ENCODE measurements at places on chromosomes 2 and 18.

DNA sequence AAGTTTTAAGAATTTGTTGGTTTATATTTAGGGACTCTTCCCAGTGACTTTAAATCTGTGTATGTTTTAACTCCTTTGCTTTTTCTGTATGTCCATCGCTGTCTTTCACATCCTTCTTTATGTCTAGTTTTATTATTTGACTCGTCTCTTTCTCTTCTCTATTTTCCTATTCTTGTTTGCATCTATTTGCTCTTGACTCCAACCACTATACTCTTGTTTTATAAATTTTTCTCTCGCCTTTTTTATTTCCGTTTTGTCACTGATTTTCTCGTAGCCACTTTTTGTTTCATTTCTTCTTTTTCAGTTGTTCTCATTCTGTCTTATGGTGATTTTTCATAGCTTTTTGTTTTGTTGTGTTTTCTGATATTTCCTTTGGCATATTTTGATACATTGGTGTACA is 170.5 kb upstream of the NETO1 start:
- DNase-seq = no peak

GRCh38 chr2:191625016-191625415 is 52.9 kb upstream of the NABP1 start:
- no peak for DNase-seq

- DNase-seq = no peak
Measured at GRCh38 chr2:218814540-218815243, 16.9 kb downstream of the PRKAG3 start.

- DNase-seq = no peak
Measured at GRCh38 chr2:29014331-29014730, 33.2 kb downstream of the TOGARAM2 start.

- no peak for DNase-seq
Measured at GRCh38 chr2:69890881-69891280, 2.9 kb upstream of the SNRNP27 start.

All from tibial nerve (tissue), 4 donors.